ENCODE measurements at places on chromosomes 6 and 20.

DNA sequence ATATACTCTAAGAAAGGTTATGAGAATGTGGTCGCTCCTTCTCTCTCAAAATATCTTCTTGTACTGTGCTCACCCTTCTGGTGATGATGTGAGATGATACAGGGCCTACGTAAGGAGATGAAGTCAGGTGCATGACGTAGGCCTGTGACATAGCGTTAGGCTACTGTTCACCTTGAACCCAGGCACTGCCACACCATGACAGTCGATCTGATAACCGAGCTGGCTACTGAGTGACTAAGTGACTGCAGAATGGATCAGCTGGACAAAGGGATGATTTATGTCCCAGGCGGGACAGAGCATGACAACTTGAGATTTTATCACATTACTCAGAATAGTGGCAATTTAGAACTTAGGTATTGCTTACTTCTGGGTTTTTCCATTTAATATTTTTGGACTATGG, 11.2 kb downstream of the SLC24A3 start:
- no peak for DNase-seq

DNA sequence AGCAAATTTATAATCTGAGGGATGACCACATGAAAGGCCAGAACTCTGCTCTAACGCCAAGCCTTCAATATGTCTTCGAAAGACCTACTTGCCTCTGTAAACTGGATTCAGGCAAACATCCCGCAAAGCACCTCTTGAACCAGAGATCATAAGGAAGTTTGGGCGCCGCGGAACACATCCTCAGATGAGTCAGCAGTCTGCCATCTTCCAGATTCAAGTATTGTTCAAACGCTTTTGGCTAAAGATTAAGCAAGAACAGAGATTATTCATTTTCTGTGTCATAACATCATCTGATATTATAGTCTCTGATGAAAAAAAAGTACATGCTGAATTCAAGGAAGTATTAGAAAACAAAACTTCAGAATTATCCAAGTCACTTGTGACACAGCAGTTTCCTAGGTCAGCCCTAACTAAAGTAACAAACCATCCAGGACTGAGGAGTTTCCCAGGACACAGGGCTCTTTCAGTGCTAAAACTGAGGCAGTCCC, 20.8 kb downstream of the TBC1D7 start:
- no peak for DNase-seq

DNA sequence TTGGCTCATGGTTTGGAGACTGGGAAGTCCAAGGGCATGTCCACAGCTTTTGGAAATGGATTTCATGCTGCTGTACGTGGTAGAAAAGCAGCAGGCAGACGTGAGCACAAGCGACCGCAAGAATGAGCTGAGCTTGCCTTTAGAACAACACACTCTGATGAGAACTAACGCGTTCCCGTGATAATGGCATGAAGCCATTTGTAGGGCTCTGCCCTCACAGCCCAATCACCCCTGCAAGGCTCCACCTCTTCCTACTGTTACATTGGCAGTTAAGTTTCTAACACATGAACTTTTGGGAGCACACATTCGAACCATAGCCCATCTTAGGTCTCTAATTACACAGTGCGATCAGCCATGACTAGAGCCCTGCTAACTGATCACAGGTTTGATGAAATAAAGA, 107.5 kb upstream of the TMEM170B start:
- no peak for DNase-seq

- DNase-seq, result no peak
Observed at GRCh38 chr20:9163995-9164394, 95.1 kb downstream of the PLCB4 start.

DNA sequence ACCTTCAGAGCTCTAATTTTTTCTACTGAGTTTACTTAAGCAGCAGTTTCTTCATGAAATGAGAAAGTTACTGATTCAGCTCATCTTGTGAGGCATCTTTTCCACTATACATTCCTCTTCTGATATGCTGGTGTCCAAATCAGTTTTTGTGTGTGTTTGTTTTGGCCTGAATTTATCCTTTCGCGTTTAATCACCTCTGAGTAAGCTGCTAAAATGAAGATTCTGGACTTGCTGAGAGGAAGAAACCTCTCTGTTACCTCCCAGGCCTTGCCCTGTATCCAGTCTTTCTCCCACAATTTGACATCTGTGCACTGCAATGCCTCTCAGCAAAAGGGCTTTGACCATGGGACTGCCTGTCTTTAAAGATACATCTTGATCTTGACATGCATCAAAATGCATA, 536.2 kb upstream of the NRSN1 start:
- no peak for DNase-seq

DNA sequence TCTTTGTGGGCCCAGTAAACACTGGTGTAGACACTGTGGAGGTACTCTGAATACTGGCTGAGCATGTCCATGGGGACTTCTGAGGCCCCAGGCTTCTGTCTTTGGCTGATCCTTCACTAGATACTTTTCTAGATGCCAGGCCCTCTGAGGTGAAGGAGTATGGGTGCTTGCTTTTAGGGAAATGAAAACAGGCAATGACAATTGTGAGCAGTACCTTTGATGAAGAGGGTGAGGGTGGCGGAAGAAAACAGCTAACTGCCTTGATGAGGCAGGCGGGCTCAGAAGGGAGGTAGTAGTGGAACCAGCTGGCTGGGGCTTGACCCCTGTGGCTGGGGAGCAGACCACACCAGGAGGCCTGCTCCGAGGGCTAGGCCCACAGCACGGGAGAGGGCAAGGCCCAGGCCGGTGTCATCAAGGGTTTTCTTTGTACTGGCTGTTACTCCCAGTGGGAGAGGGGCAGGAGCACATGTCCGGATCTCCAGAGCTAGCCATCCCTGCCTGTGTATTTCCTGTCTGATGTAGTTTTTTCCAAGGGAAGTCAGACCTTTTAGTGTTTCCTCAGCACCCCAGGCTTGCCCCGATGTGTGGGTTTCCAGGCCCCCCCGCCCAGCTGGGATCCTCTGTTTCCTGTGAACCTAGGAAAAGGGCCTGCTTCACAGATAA, 3.9 kb downstream of the PLCG1 start:
- no peak for DNase-seq

- DNase-seq, result no peak
Observed at GRCh38 chr6:36729161-36729524, 31.5 kb downstream of the RAB44 start.

- no peak for DNase-seq
Observed at GRCh38 chr6:17865243-17865642, 122.2 kb downstream of the KIF13A start.

- DNase-seq, result no peak
Observed at GRCh38 chr6:155152211-155153076, 111.4 kb upstream of the CLDN20 start.
